ENCODE measurements at places on chromosomes 2 and 18.

- peak; percentile 34 for DNase-seq
Observed at GRCh38 chr2:148201075-148202004, 180.4 kb downstream of the MBD5 start.

- no peak for DNase-seq
Observed at GRCh38 chr18:48942086-48942485, 8.7 kb downstream of the SMAD7 start.

DNA sequence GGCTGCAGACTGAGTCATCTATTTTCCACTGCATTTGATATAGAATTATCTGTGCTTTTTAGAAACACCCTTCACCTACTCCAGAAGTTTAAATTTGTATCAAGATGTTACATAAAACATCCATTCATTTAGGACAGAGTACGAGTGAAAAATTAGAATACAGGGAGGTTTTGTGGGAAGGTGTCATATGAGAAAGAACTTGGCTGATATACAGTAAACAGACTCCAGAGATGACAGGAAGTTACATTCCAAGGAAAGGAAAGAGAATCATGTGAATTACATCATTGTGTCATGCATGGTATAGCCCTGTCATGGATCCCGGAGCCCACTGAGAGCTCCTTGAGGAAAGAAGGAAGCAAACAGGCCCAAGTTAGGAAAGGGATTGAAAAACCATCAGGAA lies 341.5 kb upstream of the PKDCC start:
- no peak for DNase-seq

- peak; percentile 20 for DNase-seq
Observed at GRCh38 chr2:7467782-7468447, 550.7 kb downstream of the RNF144A start.

GRCh38 chr2:217249121-217250012 lies 389.5 kb upstream of the TNP1 start:
- no peak for DNase-seq

- DNase-seq = no peak
Observed at GRCh38 chr2:60474301-60474700, 79.2 kb downstream of the BCL11A start.

DNA sequence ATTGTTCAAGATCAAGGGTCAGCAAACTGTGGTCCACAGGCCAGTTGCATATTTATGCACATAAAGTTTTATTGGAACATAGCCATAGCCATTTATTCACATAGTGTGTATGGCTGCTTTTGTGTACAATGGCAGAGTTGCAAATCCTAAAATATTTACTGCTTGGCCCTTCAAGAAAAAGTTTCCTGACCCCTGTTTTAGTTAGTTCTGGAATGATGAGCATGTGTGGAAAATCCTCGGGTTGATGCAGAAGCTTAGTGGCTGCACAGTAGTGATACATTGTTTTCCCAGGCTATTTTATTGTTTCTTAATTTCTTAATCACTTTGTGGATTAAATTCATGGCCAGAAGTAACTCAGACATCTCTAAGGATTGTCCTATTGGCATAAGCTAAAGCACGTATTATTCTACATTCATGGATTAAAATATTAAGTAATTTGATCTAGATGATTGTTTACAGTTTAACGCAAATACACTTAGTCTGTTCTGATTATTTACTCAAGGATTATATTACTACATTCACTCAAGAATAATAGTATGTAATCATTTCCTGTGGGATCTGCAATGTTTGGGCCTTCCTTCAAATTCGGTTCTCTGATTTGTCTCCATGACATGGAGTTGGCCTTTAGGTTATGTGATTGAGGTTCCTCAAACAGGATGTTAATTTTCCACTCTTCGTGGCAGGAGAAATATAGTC lies 165.5 kb downstream of the TMEM247 start:
- DNase-seq = no peak

DNA sequence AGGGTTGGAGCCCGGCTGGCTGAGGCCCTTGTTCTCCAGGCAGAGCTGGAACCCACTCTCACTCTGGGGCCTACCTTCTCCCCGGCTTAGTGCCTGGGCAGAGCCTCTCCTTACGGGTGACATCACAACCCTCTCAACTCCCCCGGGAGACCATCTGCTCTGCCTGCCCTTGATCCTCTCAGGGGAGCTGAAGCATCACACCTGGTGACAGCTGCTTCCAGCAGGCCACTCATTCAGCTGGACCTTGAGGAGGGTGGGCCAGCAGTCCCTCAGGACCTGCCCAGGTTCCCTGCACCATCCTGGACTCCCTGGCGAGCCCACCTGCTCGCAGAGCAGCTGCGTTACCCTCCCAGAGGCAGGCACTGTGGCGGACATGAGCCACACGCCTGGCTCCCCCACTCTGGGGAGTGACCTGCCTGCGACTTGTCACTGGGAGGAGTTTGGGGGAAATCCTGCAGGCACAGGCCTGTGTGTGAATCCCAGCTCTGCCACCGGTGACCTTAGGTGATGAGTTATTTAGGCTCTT lies 13.1 kb downstream of the HS6ST1 start:
- no peak for DNase-seq

DNA sequence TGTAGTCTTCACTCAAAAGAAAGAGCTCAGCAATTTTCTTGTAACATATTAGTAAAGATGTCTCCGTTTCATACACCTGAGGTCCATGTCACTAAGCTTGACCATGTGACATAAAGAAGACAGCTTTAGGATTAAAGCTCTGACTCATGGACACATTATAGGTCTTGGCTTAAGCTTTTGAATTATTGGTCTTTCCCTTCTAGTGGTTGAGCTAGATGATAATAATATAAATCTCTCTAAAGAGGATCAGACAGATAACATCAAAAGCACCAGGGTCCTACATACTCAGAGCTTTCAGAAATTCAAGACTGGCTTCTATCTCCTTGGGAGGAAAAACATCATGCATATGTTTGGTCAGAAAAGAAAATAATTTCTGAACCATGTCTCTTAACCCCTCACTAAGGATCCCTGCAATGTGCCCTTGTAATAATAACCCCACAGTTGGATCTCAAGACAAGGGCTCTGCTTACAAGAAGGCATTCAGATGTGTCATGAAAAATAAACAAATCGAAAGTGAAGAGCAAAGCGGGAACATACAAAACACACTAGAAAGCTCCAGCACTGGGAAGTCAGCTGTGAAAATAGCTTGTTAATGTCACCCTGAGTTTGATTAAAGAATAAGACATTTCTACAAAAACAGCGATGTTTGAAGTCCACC lies 174.5 kb downstream of the PID1 start:
- no peak for DNase-seq

GRCh38 chr2:126674075-126674744 lies 18.3 kb downstream of the GYPC start:
- no peak for DNase-seq

All from stimulated activated CD4-positive, alpha-beta T cell treated with anti-CD3 and anti-CD28 coated beads, TNF-alpha, amount 100 ng/mL, for 24 hours (primary cell).